Activated naive CD8-positive, alpha-beta T cell treated with anti-CD3 and anti-CD28 coated beads for 36 hours (primary cell): ENCODE measurements at places on chromosomes 11 and 22.

DNA sequence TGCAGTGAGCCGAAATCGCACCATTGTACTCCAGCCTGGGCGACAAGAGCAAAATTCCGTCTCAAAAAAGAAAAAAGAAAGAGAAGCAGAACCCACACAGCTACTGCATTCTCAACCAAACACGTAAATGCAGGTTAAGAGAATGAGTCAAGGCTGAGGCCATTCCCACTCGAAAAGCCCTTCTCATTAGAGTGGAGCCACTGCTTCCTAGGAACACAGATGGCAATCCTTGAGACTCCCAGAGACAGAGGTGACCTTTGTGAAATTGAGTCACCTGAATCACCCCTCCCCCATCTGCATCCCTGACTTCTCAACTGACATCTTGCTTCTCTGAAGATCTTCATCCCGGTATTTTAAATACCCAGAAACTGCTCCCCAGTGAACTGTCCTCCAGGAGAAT lies 8.2 kb downstream of the PACSIN2 start:
- DNase-seq: no peak

DNA sequence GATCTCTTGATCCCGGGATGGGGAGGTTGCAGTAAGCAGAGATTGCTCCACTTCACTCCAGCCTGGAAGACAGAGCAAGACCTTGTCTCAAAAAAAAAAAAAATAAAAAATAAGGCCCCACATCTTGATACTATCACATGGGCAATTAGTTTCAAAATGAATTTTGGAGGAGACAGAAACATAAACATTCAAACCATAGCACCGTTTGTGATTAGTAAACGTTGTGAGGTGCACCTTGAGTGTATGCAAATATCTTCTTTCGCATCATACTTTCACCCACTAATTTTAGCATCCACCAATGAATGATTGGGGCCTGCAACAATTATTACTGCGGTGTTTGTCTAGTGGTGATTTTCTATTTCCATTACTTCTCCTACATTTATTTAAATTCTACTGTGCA lies 11.0 kb upstream of the SPDYC start:
- DNase-seq: no peak

GRCh38 chr11:114261791-114262190 lies 34.4 kb upstream of the NNMT start:
- no peak for DNase-seq

- no peak for DNase-seq
These were observed 3.8 kb upstream of the WEE1 start for GRCh38 chr11:9569588-9570164.

DNA sequence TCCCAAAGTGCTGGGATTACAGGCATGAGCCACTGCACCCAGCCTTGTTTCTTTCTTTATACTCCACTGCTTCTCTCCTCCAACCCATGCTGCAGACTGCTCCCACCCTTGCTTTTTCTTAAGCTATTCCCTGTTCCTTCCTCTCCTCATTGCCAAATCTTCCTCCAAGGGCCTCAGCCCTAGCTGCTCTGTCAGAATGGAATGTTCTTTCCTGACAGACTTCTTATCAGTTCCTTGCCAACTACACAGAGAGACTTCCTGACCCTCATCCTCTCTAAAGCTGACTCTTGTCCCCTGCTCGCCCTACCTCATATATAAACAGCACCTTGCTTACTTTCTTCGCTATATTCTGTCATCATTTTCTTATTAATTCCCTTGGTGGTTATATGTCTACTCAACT lies 16.9 kb upstream of the PIK3C2A start:
- DNase-seq: no peak

DNA sequence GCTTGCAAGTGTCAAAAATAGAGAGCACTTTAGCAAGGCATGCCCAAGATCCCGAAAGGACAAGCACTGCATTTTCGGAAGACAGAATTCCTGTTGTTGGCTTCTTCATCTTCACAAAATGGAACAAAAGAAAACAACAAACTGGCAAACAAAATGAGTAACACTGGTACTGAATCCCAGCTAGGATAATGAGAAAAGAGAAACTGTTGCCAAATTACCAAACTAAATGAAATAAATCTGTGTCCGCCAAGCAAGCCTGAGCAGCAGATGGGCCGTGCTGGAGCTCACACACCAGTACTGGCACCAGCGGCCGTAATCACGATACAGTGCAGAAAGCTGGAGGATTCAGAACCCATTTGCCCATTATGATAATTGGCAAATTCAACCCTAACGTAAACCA lies 30.6 kb downstream of the TUB start:
- no peak for DNase-seq

- DNase-seq: no peak
These were observed 467 bp downstream of the EPS8L2 start for GRCh38 chr11:706439-706956.

GRCh38 chr11:13030857-13031256 lies 21.7 kb downstream of the RASSF10 start:
- DNase-seq: no peak

- no peak for DNase-seq
These were observed 1.7 kb downstream of the TTLL8 start for GRCh38 chr22:50056214-50056972.

GRCh38 chr11:119347242-119347641 lies 737 bp upstream of the MFRP start:
- DNase-seq: no peak

- peak; percentile 81 for DNase-seq
These were observed 1.5 kb downstream of the DDB2 start for GRCh38 chr11:47216121-47216798.

DNA sequence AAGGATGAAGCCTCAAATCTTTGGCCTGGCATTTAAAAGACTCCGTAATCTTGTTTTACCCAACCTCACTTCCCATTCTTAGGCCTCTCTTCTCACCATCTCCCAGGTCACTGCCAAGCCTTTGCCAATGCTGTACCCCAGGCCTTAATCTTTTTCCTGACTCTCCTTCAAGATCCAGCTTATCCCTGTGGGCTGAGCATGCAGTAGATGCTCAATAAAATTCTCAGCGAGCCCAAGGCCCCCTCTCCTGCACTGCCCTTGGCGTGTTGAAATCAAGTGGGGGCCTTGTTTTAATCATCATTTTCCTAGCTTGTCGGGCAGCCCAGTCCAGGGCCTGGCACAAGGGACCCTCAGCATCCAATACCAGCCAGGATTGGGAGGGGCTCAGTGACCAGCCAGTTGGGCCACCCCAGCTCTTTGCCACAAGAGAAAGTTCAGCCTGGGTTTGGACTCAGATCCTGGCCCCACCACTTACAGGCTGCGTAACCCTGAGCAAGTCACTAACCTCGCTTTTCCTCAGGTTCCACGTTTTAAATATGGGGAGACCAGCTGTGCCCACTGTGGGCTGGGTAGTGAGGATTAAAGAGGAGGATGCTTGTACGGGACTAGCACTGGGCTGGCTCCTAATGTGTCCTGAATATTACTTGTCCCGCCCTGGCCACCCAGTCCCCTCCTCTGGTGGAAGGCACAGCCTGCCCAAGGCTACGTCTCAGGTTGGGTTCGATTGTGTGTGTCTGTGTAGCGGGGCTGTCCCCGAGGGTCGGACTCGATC lies 943 bp upstream of the YWHAH start:
- DNase-seq: no peak

GRCh38 chr11:116852261-116853031 lies 15.0 kb upstream of the APOA1 start:
- DNase-seq: peak; percentile 23

GRCh38 chr22:47393191-47393590 lies 630.7 kb downstream of the TBC1D22A start:
- DNase-seq: no peak

DNA sequence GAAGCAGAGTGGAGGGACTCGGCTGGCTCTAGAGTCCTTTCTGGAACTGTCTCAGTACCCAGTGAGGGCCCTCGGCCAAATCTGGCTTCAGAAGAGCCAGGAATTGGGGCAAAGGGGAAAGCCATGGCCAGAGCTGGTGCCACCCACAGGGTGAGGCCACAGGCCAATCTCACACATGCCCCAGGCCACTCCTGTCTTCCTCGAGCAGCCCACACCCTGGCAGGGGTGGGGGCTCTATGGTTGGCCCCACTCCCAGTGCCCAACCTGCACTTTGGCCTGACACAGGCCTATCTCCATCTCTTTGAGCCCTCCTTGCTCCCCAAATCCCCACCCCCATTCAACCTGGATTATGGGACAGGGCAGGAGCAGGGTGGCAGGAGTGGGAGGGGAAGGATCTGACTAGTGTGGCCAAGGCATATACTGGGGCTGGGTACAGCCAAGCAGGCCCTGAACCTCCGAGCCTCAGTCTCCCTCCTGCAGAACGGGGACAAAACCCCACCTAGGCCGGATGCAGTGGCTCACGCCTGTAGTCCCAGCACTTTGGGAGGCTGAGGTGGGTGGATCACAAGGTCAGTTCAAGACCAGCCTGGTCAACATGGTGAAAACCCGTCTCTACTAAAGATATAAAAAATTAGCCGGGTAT lies 6.9 kb downstream of the TST start:
- no peak for DNase-seq

GRCh38 chr11:131671320-131671719 lies 300.9 kb downstream of the NTM start:
- DNase-seq: no peak

GRCh38 chr11:1824221-1825038 lies 10.4 kb upstream of the SYT8 start:
- DNase-seq: no peak

DNA sequence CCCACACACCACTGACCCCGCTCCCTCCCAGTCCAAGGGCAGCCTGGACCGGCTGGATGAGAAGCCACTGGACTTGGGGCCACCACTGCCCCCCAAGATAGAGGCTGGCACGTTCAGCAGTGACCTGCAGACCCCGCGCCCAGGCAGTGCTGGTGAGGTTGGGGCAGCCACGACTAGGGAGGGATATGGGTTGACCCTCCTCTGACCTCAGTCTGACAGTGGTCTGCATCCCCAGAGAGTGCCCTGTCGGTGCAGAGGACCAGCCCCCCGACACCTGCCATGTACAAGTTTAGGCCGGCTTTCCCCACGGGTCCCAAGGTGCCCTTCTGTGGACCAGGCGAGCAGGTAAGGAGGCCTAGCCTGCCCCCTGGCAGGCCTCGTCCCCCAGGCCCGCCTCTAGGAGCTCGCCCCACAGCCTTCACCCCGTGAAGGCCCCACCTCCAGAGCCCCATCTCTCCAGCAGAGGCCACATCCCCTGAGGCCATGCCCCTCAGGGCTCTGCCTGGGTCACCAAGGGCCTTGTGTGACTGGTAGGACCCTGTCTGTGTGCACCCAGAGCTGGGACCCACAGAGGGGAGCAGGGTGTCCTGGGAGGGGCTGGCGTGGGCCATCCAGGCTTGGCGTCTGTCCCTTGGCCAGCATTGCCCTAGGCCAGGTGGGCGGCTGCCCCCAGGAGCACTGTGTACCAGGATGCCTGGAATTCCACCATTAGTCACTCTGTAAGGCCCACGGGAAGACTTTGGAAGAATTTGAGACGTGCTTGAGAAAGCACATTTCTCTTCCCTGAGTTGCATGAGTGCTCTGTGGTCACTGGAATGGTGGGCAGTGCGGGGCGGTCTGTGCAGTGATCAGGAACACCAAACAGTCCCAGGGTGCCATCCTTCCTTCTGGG lies 9.4 kb downstream of the CCDC188 start:
- DNase-seq: no peak

- no peak for DNase-seq
These were observed 372.3 kb downstream of the AASDHPPT start for GRCh38 chr11:106449763-106450162.

- DNase-seq: no peak
These were observed 36.9 kb downstream of the MOB2 start for GRCh38 chr11:1449490-1450243.

DNA sequence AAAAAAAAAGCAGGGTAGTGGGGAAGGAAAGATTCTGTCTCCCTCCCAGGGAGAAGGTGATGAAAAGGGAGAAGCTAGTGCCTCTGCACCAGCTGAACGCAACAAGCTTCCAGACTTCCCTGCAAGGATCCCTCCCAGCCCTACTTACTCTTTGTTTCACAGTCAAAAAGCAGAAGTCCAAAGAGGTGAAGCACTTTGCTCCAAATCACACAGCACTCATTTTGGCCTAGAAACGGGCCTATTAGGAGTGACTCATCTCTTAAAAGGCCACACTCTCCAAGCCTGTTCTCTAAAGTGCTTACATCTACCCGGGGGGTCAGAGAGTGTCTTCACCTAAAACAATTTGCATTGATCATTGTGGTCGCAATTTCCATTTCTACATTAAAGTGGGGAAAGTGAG lies 17.7 kb upstream of the GRK3 start:
- DNase-seq: no peak

DNA sequence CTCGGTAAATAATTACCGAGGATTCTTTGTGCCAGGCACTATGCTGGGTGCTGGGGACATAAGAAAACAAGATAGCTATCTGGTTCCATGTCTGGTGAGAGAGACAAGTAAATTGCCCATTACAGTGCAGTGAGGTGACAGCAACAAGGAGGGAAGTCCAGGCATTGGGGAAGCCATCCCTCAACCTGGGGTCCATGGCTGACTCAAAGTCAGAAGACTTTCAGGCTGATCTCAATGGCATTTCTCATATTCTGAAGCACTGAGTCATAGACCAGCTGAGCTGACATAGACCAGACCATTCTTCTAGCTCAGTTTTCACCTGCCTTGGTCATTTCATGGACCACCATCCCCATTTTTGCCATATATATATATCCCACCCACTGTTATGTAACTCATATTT lies 158.8 kb downstream of the TTC17 start:
- DNase-seq: no peak

- no peak for DNase-seq
These were observed 8.9 kb upstream of the UCP2 start for GRCh38 chr11:73991471-73992006.

DNA sequence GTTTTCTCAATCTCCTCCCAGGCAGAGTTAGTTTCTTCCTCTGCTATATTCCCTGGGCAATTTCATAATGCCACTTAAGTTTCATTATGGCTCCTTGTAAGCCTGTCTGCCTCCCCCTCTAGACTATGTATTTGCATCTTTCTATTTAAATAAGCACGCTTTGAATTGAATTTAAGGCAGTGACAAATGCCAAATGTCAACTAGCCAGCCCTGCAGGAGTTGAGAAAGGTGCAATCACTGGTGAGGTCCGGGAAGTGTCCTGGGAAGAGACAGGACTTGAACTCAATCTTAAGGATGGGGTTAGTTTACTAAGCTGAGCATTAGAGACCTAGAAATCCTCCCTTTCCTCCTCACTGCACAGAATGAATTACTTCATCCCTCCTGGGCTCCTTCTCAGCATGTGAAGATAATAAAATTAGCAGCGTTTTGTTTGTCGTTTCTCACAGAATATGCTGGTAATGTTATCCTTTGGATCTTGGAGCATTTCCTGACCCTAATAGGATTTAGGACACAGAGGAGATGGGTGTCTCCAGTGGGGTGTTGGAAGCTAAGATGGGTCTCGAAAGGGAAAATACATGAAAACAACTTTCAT lies 1.6 kb downstream of the TCP11L1 start:
- DNase-seq: no peak

- no peak for DNase-seq
These were observed 10.0 kb downstream of the VSIG10L2 start for GRCh38 chr11:125955856-125956255.

- DNase-seq: no peak
These were observed 8.0 kb upstream of the HIKESHI start for GRCh38 chr11:86294026-86294425.

GRCh38 chr11:16799221-16799620 lies 60.8 kb downstream of the C11orf58 start:
- DNase-seq: no peak
